ENCODE measurements at places on chromosomes 5 and 9.

GRCh38 chr5:87277279-87277835 is 9.7 kb downstream of the RASA1 start:
- no peak for ATAC-seq

DNA sequence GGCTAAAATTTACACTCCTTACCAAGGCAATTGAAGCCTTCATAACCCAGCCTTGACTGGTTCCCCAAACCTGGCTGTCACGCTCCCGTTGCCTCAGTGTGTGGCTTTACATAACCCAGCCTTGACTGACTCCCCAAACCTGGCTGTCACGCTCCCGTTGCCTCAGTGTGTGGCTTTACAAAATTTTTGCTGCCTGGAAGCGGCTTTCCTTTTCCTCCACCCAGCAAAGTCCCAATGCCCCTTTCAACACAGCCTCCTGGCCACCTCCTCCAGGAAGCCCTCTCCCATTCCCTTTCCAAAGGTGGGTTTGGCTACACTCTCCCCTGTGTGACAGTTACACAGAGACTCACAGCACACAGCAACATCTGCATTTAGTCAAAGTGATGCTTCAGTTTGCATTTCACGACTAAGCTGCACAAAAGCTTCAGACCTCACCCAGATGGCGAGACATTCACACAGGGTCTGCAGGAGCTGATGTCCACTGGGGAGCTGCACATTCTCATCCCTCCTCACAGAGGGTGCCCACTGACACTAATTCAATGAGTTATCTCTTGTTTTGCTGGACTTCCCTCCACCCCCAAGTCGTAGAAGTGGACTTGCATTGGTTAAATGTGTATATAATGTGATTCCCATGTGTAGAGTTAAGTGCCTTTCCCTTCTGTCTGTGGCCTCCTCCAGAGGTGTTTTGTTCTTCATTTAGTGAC is 156.6 kb upstream of the PHYKPL start:
- ATAC-seq, result no peak

DNA sequence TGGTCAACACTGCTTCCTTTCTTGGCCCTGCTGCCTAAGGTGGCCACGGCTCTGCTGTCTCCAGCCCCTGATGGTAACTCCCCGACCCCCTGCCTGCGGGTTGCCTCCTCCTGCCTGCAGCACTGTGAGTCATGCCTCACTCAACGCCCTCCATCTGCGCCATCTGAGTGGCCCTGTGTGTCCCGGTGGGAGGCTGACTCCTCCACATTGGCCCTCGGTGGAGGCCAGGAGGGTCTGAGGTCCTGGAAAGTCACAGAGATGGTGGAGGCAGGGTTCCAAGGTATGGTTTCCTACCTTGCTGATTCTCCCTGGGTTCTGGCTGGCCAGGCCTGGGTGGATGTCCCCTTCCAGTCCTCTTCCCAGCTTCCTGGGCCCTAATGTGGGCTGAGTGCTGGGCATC is 64.5 kb upstream of the ADAMTS2 start:
- ATAC-seq, result no peak

DNA sequence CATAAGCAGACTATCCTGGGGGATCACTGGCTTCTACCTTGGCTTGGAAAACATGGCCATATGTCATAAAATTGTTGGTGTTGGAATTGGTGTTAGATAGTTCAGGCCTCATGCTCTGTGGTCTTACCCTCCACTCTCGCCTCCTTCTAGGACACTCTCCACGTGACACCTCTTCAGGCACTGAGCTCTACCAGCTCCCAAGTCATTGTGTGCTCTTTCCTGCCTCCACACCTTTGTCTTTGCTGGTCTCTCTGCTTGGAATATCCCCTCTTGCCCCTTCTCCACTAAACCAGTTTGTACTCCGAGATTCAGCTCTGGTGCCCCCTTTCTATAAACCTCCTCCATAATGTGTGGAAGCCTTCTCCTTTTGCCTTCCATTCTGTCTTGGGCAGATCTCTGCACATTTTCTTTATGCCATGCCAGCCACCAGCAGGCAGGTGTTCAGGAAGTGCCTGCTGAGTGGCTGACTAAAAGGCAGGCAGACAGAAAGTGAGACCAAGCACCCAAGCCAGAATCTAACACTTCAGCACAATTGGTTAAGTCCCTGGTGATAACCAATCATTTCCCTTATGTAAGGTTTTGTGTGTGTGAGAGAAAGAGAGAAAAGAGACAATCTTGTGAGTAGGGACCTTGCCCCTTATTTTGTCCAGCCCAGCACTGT is 37.7 kb downstream of the SAR1B start:
- ATAC-seq, result no peak
